Left cardiac atrium (tissue), 4 donors: ENCODE measurements at places on chromosomes 2 and 18.

- no peak for DNase-seq
These were observed 15.6 kb upstream of the PPM1B start for GRCh38 chr2:44152865-44153669.

- DNase-seq, result peak; percentile 43
These were observed 69.9 kb downstream of the CTAGE1 start for GRCh38 chr18:22347606-22348511.

GRCh38 chr2:63764630-63765029, 77.1 kb upstream of the UGP2 start:
- no peak for DNase-seq

- no peak for DNase-seq
These were observed 766.8 kb upstream of the FAM98A start for GRCh38 chr2:34365932-34366331.

- DNase-seq, result no peak
These were observed 18.4 kb upstream of the YES1 start for GRCh38 chr18:830315-830901.

- no peak for DNase-seq
These were observed 53.0 kb upstream of the ASAP2 start for GRCh38 chr2:9153643-9153980.

DNA sequence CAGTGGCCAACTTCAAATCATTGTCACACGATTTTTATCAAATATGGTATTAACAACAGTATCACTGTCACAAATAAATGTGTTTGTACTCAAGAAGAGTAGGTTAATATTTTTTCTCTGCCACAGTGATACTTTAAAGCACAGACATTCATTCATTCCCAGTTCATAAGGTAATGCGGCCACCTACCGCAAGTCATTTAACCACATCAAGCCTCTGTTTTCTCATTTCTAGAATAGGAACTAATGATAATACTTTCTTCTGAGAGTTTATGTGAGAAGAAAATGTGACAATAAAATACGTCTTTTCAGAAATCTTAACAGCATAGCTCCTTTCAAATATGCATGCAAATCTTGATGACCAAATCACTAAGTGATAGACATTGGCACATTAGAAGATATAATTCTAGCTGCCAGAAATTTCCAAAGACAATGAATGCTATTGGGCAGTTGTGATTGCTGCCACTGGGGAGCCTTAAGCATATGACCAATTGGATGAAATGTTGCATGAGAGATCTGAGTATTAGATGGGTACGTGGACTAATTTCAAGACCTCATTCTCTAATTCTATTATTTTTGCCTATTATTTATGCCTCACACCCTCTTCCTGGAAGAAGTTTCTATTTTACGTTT, 430.9 kb downstream of the PID1 start:
- no peak for DNase-seq

DNA sequence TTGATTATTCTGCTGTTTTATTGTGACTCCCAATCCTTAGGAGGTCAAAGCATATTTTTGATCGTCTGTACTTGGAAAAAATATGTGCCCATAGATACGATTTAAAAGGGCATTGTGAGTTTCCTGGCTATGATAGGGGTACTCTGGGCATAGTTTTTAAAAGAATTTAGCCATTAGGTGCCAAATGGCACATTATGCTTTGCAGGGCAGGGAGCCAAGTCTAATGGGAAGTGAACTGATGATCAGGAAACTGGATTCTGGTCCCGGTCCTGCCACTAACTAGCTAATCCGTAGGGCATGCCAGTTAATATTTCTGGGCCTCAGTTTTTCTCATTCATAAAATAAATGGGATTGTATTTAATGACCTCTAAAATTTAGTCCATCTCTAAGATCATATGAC, 189.3 kb downstream of the LTBP1 start:
- DNase-seq, result peak; percentile 46

DNA sequence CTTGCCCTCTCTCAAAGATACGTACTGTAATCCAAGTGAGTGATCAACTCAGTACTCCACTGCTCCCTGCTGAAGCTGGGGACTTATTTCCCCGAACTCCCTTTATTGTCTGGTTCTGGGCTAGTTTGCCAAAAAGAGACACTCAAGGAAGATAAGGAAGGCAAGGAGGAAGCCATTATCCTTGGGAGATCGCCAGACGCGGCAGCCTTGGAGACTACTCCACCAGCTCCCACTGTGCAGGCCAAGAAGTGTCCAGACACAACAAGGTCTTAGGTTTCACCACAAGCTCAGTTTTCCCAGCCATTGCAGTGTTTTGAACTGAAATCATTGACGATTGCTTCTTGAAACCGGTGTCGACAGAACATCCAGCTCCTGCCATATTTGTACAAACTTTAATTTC, 439.6 kb upstream of the UBE2E3 start:
- DNase-seq, result no peak

- DNase-seq, result no peak
These were observed 101.9 kb downstream of the BIN1 start for GRCh38 chr2:127004893-127005600.

GRCh38 chr2:67214585-67215185, 182.4 kb upstream of the ETAA1 start:
- DNase-seq, result no peak

- DNase-seq, result no peak
These were observed 83.5 kb upstream of the CCDC195 start for GRCh38 chr2:224799691-224800090.

DNA sequence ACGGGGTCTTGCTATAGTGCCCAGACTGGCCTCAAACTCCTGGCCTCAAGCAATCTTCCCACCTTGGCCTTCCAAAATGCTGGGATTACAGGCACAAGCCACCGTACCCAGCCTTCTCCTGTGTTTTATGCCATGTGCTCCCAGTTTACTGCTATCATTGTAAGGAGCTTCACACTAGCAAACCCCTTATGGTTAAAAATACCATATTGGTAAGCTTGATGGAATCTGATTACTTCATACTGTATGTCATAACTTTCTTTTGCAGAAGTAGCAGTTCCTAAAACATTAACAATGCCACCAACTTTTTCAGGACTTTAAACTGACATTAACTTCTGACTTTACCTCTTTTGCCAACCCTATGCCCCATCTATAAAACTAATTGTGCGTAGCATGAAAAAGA, 36.2 kb downstream of the HAT1 start:
- DNase-seq, result no peak

DNA sequence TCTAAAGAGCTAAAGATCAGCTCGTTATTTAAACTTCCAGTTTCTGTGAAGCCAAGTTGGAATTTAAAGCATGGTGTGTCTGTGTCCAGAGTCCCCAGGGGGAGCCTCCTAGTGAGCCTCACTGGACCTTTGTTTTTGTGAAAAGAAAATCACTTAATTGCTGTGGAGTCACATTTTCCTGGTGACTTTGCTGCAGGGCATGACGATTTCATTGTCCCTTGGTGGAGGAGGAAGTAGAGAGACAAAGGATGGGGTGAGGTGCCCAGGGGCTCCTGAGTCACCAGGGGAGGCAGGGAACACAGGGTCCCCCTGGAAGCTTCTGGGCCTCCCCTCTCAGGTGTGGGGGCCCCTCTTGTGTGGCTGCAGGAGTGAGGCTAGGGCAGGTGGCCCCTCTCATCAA, 19.7 kb downstream of the ATP6V1C2 start:
- no peak for DNase-seq

DNA sequence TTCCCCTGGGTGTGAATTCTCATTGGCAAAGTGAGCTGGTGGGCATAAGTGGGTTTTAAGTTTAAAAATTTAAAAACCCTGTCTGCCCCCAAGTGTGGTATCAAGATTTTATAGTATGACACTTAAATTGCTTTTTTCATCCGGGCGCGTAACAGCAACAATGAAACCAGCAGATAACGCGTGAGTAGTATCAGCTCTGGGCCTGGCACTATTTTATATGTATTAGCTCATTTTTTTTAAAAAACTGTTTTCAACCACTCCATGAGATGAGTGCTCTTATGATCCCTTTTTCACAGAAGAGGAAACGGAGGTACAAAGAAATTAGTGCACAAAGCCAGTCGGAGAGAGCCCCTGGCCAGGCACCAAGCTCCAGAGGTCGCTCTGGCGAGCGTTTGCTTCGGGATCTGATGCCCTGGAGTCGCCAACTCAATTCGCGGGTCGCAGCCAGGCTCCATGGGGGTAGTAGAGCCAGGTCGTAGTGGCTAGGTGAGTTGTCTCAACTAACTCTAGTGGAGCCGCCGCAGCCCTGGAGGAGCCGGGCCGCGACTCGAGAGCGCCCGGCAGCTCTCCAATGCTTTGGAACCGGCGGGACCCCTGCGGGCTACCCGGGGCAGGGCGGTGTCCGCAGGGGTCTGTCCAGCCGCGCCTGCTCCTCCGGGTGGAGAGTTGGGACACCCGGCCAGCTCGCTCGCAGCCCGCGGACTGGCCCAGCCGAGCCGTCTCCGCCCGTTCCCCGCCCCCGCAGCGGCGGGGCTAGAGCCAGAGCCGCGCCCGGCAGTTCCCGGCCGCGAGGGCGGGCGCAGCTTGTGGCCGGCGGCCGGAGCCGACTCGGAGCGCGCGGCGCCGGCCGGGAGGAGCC, at the start of gene IL1R1:
Gene IL1R1 (plus strand): TSS at position 777 of the 859 bp plus-strand sequence. CDS start 14,979 bp downstream, outside the sequence.
- peak; percentile 90 for DNase-seq

- DNase-seq, result no peak
These were observed 177.0 kb downstream of the TGIF1 start for GRCh38 chr18:3626929-3627458.

DNA sequence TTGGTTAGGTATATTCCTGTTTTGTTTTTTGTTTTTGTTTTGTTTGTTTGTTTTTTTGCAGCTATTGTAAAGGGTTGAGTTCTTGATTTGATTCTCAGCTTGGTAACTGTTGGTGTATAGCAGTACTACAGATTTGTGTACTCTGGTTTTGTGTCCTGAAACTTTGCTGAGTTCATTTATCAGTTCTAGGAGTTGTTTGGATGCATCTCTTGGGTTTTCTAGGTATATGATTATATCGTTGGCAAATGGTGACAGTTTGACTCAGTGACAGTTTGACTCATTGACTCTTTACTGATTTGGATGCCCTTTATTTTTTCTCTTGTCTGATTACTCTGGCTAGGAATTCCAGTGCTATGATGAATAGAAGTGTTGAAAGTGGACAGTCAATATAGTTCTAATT, 53.7 kb downstream of the APLF start:
- DNase-seq, result no peak

DNA sequence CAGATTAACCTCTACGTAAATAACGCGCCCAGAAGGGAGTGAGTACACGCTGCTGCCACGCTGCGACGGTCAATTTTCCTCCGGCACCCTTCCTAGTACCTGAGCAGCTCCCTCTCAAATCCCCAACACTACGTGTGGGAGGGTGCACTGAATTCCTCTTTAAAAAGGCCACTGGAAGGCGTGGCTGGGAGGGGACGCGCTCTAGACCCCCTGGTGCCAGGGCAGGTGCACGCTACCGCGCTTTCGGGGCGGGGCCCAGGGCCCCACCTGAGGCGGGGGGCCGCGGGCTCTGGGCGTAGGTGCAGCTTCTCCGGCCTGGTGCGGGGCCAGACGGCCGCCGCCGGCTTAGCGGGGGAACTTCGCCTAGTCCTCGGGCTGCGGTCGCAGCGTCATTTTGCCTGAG, 668 bp upstream of the ANKRD12 start:
- peak; percentile 26 for DNase-seq

- DNase-seq, result no peak
These were observed 245.0 kb downstream of the PTGR3 start for GRCh38 chr18:74963820-74964446.

- DNase-seq, result no peak
These were observed 68.0 kb upstream of the RIOK3 start for GRCh38 chr18:23384778-23385736.

DNA sequence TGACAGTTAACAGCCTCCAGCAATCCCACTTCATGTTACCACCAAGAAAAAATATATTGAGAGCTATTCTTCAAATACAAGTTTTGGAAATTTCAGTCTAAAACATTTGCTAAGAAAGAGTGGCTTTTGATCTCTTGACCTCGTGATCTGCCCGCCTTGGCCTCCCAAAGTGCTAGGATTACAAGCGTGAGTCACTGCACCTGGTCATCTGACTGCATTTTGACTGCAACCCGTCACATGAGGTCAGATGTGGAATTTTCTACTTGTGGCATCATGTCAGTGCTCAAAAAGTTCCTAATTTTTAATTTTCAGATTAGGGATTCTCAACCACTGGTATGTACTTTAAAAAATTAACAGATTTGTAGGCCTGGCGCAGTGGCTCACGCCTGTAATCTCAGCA, 9.1 kb upstream of the CLK1 start:
- no peak for DNase-seq

- DNase-seq, result no peak
These were observed 2.5 kb downstream of the KCNF1 start for GRCh38 chr2:10914272-10914693.

- DNase-seq, result no peak
These were observed 130.5 kb downstream of the DSEL start for GRCh38 chr18:67386032-67386431.

GRCh38 chr2:217555081-217555876, 447.5 kb downstream of the TNS1 start:
- no peak for DNase-seq

DNA sequence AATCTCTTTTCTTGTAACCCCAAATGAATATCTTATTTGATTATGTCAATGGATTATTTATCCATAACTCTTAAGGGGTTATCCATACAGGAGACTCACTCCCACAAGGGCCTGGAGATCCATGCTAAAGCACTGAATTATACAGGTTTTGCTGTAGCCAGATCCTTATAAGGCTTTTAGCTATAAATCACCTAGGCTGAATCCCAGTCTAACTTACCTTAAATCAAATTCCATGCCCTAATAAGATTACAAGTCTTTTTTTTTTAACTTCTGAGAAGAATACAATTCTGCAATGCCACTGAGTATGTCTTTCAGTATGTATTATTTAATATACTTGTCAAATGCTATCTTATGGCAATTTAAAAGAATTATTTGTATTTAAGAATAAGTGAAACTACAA, 340.5 kb downstream of the NBAS start:
- no peak for DNase-seq

DNA sequence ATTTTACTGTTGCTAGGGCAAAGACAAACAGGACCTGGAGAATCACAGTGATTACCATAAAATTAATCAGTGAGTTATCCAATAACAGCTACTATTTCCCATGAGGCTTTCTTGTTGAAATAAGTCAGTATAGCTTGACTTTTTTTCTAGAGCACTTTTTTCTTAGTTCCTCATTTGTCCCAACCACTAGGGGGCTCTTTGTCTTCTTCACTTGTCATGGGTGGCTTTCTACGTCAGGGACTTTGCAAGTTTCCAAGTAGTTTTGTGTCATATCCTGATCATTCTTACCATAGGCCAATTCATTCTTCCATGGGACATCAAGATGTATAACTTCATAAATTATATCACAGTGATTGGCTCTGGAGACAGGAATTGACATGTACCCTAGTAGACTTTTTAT, 1019.6 kb upstream of the PIK3C3 start:
- DNase-seq, result no peak

GRCh38 chr2:55968941-55969340, 45.4 kb upstream of the EFEMP1 start:
- DNase-seq, result no peak

DNA sequence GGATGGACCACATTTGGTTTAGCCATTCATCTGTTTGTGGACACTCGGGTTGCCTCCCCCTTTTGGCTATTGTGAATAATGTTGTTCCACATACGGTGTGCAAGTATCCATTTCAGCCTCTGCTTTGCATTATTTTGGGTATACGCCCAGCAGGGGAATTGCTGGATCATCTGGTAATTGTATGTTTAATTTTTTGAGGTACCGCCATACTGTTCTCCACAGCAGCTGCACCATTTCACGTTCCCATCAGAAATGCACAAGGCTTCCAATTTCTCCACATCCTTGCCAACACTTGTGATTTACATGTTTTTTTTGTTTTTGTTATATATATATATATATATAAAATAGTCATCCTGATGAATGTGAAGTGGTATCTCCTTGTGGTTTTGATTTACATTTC, 54.6 kb upstream of the TWIST2 start:
- DNase-seq, result no peak
